Retinal pigment epithelial cell (primary cell): ENCODE measurements at places on chromosomes 7 and 10.

- no peak for DNase-seq
Measured at GRCh38 chr7:151601521-151602305, 82.0 kb upstream of the RHEB start.

- DNase-seq = no peak
Measured at GRCh38 chr10:98577168-98577567, 130.4 kb upstream of the HPS1 start.

- DNase-seq = peak; percentile 40
Measured at GRCh38 chr7:118844748-118845147, 620.2 kb downstream of the ANKRD7 start.

DNA sequence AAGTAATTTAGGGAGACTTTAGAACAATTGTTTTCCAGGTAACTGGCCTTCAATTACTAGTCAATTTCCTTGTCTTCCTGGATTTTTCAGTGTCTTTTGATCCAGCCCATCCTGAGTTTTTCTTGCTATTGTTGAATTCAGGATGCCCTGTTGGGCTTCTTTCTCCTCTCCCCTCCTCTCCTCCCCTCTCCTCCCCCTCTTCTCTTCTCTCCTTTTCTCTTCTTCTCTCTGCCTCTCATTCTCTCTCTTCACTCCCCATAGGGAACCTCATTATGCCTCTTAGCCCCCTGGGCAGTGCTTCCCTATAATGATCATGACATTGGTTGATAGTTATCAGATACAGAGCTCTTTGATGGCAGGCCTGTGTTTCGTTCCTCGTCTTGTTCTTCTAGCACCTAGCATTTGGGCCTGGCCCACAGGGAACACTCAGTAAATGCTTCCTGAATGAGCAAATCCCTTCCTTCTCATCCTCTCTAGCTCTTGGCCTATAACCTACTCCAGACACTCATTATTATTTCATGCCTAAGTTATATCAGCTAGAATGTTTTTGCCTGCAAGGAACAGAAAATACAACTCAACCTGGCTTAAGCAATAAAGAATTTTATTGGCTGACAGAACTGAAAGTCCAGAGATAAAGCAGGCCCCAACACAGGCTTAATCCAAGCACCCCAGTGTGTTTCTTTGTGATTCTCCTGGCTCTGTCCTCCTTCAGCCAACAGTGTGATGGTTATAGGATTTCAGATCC lies 56.8 kb downstream of the CACNB2 start:
- no peak for DNase-seq

GRCh38 chr7:114791771-114792170 lies 130.1 kb upstream of the MDFIC start:
- no peak for DNase-seq

DNA sequence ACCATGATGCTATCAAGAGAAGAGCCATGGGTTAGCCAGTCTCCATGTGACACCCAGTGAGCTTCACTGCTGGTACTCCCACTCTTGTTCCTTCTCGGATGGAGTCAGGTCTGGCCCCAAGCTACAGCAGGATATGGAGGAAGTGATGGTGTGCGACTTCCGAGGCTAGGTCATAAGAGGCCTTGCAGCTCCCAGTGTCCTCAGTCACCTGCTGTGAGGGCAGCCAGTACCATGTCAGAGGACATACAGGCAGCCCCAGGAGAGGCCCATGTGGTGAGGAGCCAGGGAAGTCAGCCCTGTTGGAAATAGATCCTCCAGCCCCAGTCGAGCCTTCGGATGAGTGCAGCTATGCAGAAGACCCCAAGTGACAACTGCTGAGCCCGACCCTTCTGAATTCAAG lies 237.0 kb downstream of the EBF3 start:
- DNase-seq = no peak

- no peak for DNase-seq
Measured at GRCh38 chr7:138934861-138935260, 46.3 kb downstream of the KIAA1549 start.

DNA sequence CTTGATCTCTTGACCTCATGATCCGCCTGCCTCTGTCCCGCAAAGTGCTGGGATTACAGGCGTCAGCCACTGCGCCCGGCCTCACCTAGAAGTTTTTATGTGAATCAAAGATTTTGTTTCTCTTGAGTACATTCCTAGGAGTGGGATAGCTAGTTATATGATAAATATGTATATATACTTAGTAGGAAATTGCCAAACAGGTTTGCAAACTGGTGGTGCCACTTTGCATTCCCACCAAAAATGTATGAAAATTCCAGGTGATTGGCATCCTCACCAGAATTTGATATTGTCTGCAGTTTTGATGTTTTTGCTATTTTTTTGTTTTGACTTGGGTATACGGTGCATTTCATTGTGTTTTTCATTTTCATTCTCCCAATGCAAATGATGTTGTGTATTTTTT lies 86.8 kb downstream of the NOD1 start:
- DNase-seq = no peak

DNA sequence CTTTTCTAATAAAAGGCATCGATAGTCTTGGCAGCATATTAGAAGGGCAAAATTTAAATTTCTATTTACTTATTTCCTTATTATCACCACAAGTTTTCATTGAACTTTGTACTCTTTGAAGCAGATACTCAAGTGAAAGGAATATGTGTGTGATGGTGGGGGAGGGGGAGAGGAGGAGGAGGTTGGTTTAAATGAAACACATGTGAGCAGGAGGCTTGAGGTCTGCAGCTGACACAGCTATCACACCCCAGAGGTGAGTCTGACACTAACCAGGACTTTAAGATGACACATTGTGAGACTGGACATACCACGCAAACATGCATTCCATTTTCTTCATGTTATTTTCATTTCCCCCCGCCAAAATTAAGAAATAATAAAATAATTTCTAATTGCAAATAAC lies 63.3 kb downstream of the CTTNBP2 start:
- DNase-seq = no peak
